NCI-H1417 (cell line): ENCODE measurements at places on chromosomes 4 and X.

GRCh38 chr4:60033826-60034225 is 1166.3 kb upstream of the ADGRL3 start:
- no peak for DNase-seq

DNA sequence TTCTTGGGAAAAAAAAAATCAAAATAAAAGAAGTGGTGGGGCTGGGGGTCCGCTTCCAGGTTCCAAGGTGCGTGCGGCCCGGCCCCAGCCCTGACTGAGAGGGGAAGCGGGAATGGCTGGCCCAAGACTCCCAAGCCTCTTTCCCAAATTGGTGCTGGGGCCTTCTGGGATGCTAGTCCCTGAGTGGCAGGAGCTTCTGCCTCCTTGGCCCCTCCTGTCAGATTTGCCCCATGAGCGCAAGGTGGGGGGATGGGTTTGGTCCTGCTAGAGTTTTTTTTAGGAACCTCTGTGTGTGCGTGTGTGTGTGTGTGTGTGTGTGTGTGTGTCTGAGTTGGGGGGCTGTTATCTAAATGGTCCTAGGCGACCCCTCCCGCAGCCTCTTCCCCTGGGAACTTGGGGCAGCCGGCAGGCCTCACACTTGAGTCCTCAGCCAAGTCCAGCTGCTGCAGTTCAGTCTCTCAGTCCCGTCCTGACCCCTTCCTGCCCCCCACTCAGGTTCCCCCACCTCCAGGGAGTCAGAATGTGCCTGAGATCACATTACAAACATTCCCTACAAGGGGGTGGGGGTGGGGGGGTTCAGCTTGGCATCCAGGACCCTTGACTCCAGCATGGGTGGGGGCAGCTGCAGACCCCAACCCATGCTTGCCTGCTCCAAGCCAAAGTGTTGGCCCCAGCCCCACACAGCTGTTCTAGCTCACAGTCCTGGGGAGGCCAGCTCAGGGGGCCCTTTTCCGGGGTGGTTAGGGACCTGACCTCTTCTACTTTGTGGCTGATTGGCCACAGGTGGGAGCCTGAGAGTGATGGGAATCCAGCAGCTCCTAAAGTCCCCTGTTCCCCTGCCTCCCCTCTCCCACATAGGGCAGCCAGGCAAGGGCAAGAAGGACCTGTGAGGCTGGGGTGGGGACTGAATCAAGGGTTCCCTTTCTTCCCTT is 4.0 kb downstream of the EFNB1 start:
- DNase-seq = no peak

DNA sequence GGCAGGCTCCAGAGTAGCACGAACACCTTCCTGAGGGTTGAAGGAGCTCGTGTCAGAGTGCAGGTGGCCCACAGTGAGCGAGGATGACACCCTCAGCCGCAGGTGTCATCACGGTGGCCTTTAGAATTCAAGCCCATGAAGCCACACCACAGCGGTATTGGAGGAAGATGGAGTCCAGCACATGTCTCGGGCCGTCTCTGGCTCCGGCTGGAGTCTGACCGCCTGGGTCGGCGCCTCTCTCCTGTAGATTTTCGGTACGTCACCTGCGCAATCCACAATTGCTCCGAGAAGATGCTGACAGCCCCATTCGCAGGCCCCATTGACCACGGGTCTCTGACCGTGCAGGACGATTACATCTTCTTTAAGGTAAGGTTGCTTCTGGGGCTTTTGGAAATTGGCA is 229.4 kb upstream of the PSAPL1 start:
- DNase-seq = no peak

DNA sequence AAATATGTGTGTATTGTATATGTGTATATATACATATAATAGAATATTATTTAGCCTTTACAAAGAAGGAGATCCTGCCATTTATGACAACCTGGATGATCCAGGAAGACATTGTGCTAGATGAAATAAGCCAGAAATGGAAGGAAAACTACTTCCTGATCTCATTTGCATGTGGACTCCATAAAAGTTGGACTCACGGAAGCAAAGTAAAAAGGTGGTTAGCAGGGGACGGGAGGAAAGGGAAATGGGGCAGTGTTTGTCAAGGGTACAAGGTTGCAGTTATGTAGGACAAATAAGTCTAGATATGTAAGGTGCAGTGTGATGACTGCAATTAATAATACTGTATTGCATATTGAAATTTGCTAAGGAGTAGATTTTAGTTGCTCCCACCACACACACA is 331.1 kb upstream of the FSTL5 start:
- DNase-seq = no peak

DNA sequence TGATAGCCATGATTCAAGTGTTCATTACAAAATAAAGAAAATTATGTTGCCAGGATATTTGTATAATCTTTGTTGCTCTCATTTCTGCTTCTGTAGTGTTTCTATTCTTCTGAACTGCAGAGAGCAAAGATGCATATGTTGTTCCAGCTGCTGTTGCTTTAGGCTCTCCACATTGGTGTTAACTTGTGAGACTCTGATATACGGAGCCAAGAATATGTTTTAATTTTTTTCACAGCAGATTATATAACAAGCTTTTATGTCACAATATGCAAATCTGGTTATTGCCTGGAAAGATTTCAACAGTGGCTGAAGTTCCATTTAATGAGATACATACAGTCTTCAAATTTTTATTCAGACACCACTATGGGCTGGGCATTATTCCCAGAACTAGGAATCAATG is 655.0 kb downstream of the GRXCR1 start:
- no peak for DNase-seq

DNA sequence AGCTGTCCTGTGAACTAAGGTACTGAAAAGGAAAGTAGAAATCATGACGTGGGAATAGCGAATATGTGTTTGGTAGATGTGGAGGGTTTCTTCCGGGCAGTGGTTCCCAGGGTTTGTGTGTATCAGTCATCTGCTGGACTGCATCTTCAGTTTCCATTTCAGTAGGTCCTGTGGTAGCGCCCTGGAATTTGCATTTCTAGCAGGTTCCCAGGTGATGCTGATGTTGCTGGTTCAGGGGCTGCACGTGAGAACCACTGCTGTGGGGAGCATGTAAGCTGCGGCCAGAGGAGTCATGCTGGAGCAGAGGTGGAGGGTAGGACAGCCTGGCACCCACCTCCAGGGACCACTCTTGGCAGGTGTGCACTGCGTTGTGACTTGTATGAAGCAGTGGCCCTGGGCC is 47.1 kb downstream of the ARHGAP10 start:
- DNase-seq = no peak

GRCh38 chr4:158080354-158080753 is 92.5 kb downstream of the GASK1B start:
- no peak for DNase-seq

- no peak for DNase-seq
Observed at GRCh38 chr4:174553031-174553430, 30.7 kb upstream of the HPGD start.

DNA sequence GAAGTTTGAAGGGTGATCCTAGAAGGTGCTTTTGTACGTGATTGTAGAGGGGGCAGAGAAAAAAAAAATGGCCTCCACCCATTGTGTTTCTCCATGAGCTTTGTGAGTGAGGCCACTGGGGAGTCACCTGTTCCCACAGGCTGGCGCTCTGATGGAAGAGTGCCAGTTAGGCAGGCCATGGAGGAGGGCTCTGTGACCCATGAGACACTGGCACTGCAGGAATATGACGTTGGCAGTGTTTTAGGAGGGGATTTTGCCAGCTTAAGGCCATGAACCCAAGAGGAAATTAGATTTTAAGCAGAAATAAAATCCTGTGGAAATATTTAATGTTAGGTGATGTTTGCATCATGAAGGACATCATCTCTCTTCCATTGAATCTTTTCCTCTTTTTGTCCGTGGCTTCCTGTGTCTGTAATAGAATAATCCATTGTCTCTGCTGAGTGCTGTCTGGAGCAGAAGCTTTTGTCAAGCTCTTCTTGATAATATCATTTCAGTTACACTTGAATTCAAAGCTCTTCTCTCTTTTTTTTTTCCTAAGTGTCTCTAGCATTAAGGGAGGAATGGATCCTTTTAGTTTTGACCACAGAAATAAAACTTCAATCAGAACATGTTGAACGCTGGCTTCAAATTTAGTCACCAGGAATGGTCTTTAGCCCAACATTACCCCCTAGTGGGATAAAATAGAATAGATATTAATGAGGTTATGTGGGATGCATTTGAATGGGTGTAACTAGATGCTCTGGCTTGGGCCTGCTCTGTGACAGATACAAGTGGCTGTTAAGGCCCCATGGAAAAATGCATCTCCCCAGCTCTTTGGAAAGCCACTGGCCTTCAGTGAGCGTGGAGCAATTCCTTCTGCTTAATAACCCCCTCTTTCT is 41.0 kb upstream of the UCP1 start:
- peak; percentile 84 for DNase-seq

DNA sequence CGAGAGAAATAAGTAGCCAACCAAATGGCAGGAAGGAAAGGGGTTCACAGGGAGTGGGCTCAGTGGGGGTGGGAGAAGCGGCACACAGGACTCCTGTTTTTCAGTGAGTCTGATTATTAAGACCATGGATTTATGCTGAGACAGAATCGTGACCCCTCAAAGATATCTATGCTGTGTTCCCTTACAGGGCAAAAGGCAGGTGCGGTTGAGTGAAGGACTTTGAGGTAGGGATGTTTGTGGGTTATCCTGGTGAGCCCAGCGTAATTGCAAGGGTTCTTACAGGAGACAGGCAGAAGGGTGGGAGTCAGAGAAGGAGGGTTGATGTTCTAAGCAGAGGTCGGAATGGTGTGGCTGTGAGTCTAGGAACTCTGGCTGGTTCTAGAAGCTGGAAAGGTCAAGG is 73.0 kb downstream of the EVC start:
- DNase-seq = no peak

DNA sequence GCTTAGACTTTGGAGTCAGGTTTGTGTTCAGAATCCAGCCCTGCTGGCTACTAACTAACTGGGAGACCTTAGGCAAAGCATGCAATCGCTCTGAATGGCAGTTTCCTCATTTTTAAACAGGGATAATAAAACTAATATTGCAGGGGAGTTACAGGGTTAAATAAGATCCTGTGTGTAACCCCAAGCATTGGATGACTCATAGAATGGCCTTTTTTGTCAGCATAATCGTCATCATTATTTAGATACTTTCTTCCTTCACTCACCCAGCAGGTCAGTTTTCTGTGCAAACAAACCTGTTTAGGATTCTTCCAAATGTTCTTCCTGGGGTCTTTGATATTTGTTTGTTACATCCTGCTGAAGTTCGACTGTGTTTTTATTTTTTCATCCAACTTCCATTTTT is 208.2 kb downstream of the EVC2 start:
- DNase-seq = no peak

GRCh38 chrX:30814978-30815377 is 74.1 kb downstream of the TAB3 start:
- no peak for DNase-seq

- DNase-seq = no peak
Observed at GRCh38 chrX:7071390-7071789, 76.1 kb upstream of the STS start.

DNA sequence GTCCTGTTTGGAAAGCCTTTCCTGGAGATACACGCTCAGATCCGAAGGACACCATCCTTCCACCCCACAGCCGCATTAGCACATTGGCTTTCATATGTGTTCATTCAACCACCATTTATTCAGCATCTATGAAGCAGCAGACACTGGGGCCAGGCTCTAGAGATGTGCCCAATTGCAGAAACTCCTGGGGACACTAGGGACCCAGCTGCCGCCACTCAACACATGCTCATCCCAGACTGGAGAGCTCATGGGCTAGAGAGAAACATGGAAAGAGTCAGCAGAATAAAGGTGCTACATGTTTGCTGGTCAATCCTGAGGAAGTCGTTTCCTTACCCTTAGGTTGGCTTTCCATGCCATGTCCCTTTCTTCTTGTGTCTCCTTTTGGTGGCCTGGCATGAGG is 7.6 kb downstream of the CTAG1A start:
- DNase-seq = no peak

DNA sequence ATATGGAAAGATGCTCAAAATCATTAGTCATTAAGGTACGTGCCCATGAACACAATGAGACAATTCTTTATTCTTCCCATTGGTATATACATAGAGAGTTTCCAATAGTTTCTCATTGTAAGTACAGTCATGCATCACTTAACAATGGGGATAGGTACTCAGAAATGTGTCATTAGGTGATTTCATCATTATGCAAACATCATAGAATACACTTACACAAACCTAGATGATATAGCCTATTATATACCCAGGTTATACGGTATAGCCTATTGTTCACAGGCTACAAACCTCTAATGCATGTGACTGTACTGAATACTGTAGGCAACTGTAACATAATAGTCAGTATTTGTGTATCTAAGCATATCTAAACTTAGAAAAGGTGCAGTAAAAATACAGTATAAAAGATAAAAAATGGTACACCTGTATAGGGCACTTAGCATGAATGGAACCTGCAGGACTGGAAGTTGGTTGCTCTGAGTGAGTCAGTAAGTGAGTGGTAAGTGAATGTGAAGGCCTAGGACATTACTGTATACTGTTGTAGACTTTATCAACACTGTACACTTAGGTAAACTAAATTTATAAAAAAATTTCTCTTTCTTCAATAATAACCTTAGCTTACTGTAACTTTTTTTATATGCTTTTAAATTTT is 49.6 kb downstream of the KLHL13 start:
- no peak for DNase-seq

DNA sequence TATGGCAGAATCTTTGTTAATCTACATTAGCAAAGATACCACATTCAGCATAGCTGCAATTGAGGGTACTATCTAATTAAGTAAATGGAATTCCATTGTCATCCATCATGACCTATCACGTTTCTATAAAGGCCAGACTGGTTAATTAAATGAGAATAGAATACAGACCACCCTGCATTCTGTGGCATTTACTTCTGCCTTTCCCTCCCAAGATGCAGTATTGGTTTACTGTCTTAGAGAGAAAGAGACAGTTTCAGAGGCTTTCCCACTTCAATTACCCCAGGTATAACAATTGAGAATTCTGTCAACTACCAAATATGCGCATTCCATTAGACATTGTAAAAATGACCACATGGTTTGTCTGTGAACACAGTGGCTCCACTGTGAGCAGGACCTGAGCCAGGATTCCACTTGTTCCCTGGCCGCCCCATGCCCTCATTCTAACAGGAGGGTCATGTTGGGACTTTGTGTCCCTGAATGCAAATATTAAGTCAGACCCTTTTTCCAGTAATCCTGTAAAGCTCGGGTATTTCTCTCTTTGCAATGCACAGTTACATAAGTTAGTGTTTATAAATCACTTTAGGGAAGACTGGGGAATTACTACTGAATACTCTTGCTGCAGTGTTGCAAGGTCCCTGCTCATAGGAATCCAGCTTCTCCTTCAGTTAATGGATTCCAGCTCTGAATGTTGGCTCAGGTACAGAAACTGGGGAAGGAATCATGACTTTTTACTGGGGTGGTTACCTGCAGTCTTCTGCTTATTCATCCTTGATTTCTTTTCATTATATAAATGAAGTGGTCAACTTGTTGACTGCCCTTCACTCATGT is 261.0 kb downstream of the PDGFC start:
- DNase-seq = no peak

- DNase-seq = no peak
Observed at GRCh38 chr4:185112104-185112503, 31.0 kb upstream of the SLC25A4 start.

- peak; percentile 97 for DNase-seq
Observed at GRCh38 chr4:165631912-165632311, 241.1 kb upstream of the TLL1 start.

GRCh38 chrX:40104630-40104984 is 6.8 kb upstream of the BCOR start:
- no peak for DNase-seq

- no peak for DNase-seq
Observed at GRCh38 chr4:137394018-137394417, 138.3 kb downstream of the PCDH18 start.

- DNase-seq = peak; percentile 23
Observed at GRCh38 chr4:41883988-41884734, 51.1 kb upstream of the TMEM33 start.

- peak; percentile 80 for DNase-seq
Observed at GRCh38 chrX:11533199-11533651, 132.5 kb downstream of the ARHGAP6 start.

- DNase-seq = no peak
Observed at GRCh38 chr4:127995776-127996175, 30.6 kb downstream of the ABHD18 start.
